Body of pancreas (tissue), 4 donors: ENCODE measurements at places on chromosomes 13 and 19. TPM values are rescaled to one million over a fixed set of nuclear protein-coding genes. Genes with fewer than 3 reads are reported as not detected.
A peak's percentile ranks its signal among the peaks of the same experiment; 100 is the strongest.

DNA sequence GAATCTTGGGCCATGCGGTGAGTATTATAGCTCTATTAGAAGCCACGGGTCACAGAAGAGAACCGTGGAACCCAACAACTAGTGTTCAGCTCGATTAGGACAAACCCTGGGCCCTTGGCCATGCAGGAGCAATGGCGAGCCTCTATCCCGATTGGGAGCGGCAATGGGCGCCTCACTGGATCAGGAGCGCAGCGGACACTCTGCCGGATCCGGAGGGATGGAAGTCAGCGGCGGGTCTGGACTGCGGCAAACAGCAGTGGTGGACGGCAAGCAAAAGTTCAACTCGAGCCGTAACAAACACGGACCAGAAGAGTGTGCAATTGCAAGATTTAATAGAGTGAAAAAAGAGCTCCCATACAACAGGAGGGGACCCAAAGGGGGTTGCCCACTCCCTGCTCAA is 1481.9 kb downstream of the PCDH9 start:
- H3K27ac ChIP-seq = no peak overlapping the region
- no peak overlapping the region for H3K4me3 ChIP-seq
- DNase-seq = no peak
- no peaks in the 10 kb centered on the region for H3K36me3 ChIP-seq
- no peaks in the 10 kb centered on the region for H3K27me3 ChIP-seq
- no peaks in the 10 kb centered on the region for H3K4me1 ChIP-seq

Gene KLK13
- total RNA-seq = 31.6 TPM

GRCh38 chr19:47512183-47512947 is 2.5 kb downstream of the NAPA start:
- no peaks in the 10 kb centered on the region for H3K36me3 ChIP-seq
- H3K4me3 ChIP-seq = no peak overlapping the region
- peaks cover 66% of the 10 kb centered on the region for H3K4me1 ChIP-seq
- peak overlapping the region; percentile 100 for H3K27ac ChIP-seq
- H3K27me3 ChIP-seq = no peaks in the 10 kb centered on the region

Gene CGB7
- not detected for total RNA-seq

DNA sequence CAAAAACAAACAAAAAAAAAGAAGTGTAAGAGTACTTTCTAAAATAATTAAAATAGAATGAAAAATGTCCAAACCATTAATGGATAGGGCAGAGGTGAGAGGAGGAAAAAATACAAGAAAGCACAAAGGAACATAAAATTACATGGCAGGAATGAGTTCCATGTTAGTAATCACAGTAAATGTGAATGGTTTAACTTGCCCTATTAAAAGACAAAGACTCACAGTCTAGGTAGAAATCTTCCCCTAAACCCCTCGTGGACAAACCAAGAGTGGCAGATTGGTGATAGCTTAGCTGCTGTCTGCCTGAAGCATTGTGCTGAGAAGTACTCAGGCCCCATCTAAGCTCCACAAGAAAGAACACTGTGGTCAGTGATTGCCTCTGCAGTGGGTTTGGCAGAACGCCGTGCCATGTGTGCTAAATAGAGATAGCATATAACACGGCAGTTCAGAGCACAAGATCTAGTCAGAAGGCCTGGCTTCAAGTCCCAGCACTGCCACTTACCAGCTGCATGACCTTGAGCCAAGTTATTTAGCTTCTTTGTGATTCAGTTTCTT is 103.5 kb downstream of the DPF1 start:
- no peak for DNase-seq
- no peaks in the 10 kb centered on the region for H3K36me3 ChIP-seq
- H3K27me3 ChIP-seq = no peaks in the 10 kb centered on the region
- H3K4me1 ChIP-seq = no peaks in the 10 kb centered on the region
- no peak overlapping the region for H3K4me3 ChIP-seq

DNA sequence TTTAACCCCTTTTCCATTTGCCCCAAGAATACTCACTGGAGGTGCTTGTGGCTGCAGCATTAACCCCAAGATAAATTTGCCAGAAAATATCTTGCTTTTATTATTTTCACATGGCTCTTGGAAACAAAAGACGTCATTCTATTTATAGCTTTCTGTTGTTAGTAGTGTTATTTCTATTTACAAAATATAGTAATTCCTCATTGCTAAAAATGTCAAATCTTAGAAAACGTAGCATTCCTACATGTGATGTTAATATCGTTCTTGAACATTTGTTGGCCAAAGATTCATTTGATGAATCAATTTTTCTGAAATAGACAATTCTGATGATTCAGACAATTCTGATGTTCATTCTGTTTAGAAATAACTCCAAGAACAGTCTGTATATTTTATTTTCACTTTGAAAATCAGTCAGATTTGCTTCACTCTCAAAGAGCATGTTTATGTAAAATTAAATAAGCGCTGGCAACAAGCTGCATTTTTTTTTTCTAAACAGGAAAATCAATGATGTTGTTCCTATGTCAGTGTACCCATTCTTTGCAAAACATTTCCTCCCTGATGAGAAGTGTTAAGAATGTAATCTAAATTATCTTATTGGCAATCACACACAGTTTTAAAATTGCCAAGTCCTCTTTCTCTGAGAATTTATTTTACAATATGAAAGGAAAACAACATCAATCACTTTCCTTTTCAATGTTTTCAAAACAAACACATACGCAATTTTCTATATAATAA is 334.0 kb downstream of the KCTD12 start:
- H3K27me3 ChIP-seq = no peaks in the 10 kb centered on the region
- H3K4me3 ChIP-seq = no peak overlapping the region
- H3K27ac ChIP-seq = no peak overlapping the region
- no peak for DNase-seq
- no peaks in the 10 kb centered on the region for H3K36me3 ChIP-seq

DNA sequence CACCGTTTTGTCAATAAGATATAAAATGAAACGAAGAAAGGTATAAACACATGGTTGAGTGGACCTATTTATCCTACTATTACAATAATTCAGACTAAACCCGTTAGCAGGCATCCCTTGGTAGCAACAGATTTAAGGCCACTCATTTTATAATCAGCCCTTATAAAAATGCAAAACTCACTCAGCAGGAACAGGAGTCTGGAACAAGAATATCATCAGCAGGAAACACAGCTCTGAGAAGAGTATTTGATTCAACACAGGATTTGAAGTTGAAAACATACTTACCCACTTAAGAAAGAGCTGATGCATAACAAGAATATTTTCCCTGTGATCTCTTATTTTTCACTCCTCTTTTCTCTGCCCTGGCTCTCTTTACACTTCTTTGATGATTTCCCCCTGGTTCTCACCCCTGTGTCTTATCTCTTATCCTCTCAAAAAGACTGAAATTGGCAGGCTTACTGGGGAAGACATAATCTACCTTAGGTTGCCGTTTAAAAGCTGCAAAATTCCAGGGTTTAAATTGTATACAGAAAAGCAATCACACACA is 1722.7 kb downstream of the SLITRK5 start:
- DNase-seq = no peak
- H3K27me3 ChIP-seq = no peaks in the 10 kb centered on the region
- H3K36me3 ChIP-seq = no peaks in the 10 kb centered on the region
- no peak overlapping the region for H3K4me3 ChIP-seq
- no peaks in the 10 kb centered on the region for H3K4me1 ChIP-seq

Gene CLASRP
- total RNA-seq = 40.2 TPM

GRCh38 chr13:109707044-109707741 is 79.2 kb downstream of the IRS2 start:
- no peak for DNase-seq
- no peaks in the 10 kb centered on the region for H3K4me1 ChIP-seq
- H3K4me3 ChIP-seq = no peak overlapping the region
- no peak overlapping the region for H3K27ac ChIP-seq
- no peaks in the 10 kb centered on the region for H3K36me3 ChIP-seq

DNA sequence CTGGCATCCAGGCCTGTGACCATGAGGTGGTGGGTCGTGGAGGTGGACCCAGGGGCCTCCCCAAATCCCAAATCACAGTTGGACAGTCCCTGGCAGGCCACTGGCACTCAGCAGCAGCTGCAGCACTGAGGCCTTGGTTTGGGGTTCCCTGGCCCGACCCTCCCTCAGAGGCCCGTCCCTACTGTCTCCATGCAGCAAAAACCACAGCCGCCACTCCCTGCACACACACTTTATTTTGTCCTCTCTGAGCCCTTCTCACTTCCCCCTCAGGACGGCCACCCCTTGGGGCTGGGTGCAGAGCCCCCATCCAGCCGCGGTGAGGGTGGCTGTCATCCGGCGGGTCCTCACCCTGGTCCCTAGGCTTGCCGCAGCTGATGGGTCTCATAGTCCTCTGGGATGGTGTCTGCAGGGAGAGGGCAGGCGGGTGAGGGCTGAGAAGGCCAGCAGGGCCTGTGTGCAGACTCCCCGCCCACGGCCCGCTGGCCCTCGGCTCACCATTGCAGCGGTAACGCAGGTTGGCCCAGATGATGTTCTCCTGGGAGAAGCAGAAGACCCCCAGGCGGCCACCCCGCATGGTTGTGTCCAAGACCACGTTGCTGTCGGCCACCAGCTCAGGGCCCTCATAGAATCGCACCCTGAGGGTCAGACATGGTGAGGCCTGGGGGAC is 8.4 kb downstream of the COMP start:
- no peak overlapping the region for H3K4me3 ChIP-seq
- H3K4me1 ChIP-seq = peaks cover 11% of the 10 kb centered on the region
- no peak for DNase-seq
- peaks cover 7% of the 10 kb centered on the region for H3K27me3 ChIP-seq

DNA sequence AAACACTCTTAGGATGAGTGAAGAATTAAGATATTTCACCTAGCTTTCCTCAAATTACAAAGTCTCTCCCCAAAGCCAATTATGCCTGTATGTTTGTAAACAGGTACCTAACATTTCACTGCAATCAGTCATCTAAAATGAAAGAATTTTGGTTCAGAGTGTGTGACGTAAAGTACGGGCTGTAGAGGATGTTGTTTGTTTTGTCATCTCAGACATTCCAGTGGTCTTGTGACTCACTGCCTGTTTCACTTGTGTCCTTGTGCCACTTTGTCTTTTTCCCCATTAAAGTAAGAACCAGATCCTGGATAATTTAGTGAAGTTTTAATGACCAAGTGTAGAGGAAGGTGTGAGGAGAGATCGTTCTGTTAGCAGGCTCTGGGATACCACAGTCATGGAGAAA is 28.6 kb upstream of the EID2 start:
- no peak overlapping the region for H3K4me3 ChIP-seq
- no peaks in the 10 kb centered on the region for H3K27me3 ChIP-seq
- H3K36me3 ChIP-seq = no peaks in the 10 kb centered on the region

Gene FUT2
- 2.0 TPM for total RNA-seq

DNA sequence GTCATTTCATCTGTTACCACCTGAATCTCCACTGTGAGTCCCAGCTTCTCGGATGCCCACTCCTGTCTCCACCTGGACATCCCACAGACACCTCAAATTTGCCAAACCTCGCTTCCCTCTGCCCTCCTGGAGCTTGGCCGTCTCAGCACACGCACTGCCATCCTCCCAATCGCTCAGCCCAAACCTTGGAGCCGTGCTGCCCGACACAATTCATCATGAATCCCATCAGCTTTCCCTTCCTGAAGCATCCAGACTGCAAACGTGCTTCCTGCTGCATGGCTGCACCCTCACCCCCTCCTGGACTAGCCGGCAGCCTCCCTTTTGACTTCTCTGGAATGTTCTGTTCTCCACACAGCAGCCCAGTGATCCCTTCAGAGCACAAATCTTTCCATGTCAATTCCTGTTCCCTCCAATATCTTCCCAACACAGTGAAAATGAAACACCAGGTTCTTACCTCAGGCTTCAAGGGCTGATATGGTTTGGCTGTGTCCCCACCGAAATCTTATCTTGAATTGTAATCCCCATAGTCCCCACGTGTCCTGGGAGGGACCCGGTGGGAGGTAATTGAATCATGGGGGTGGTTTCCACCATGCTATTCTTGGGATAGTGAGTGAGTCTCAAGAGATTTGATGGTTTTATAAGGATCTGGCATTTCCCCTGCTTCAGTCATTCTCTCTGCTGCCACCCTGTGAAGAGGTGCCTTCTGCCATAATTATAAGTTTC is 1.1 kb upstream of the PROZ start:
- no peaks in the 10 kb centered on the region for H3K36me3 ChIP-seq
- peaks cover 16% of the 10 kb centered on the region for H3K4me1 ChIP-seq
- H3K27ac ChIP-seq = no peak overlapping the region
- no peaks in the 10 kb centered on the region for H3K27me3 ChIP-seq

Gene ERVK3-1
- 39.6 TPM for total RNA-seq

GRCh38 chr13:23843436-23843835 is 45.8 kb downstream of the MIPEP start:
- H3K36me3 ChIP-seq = peaks cover 2% of the 10 kb centered on the region
- no peak overlapping the region for H3K4me3 ChIP-seq
- H3K27me3 ChIP-seq = no peaks in the 10 kb centered on the region
- DNase-seq = no peak
- H3K4me1 ChIP-seq = no peaks in the 10 kb centered on the region

DNA sequence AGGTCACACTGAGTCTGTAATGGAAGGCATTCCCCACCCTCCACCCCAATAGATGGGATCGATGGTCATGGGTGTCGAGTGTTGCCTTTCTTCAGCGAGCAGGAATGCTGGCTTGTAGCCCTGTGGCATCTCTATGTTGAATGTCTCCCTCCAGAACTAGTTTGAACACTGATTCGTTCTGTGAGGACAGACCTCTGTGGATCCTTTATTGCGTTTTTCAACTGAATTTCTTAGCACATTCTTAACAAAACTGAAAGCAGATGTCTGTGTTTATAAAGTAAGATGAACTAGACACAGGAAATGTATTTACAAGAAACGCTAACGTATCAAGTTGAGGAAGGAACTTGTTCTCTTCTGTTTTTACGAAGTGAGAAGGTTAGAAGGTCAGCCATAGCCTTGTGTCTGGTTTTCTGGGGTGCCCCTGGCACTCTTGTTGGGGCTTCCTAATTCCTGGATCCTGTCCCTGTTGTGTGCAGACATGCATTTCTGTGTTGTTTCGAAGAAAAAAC is 36.8 kb upstream of the TM9SF2 start:
- H3K4me1 ChIP-seq = peaks cover 14% of the 10 kb centered on the region
- H3K4me3 ChIP-seq = no peak overlapping the region
- H3K27me3 ChIP-seq = no peaks in the 10 kb centered on the region

DNA sequence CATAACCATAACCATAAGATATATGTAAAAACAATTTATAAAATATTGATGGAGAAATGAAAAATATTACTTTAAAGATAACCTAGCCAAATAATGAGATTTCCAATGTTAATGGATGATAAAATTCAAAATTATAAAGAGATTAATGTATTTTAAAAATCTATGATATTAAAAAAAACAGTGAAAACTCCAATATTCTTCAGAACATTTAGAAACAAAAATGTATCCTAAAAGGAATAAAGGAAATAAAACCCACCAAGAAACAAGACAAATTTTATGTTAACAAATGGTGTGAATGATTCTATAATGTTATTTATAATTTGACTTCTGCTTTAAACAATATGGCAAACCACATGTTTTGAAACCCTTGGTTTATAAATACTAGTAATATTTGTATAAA is 1587.8 kb downstream of the PCDH9 start:
- H3K4me1 ChIP-seq = no peaks in the 10 kb centered on the region
- H3K36me3 ChIP-seq = no peaks in the 10 kb centered on the region
- no peaks in the 10 kb centered on the region for H3K27me3 ChIP-seq

- H3K4me1 ChIP-seq = peaks cover 12% of the 10 kb centered on the region
- no peaks in the 10 kb centered on the region for H3K36me3 ChIP-seq
- H3K27me3 ChIP-seq = no peaks in the 10 kb centered on the region
- H3K27ac ChIP-seq = no peak overlapping the region
Observed at GRCh38 chr19:48970923-48971395, 5.8 kb downstream of the FTL start.

Gene GDF15
- 40.5 TPM for total RNA-seq

Gene LILRB5
- 3.1 TPM for total RNA-seq
